ENCODE measurements at places on chromosomes 1 and 21. TPM values are rescaled to one million over a fixed set of nuclear protein-coding genes. Genes with fewer than 3 reads are reported as not detected.

DNA sequence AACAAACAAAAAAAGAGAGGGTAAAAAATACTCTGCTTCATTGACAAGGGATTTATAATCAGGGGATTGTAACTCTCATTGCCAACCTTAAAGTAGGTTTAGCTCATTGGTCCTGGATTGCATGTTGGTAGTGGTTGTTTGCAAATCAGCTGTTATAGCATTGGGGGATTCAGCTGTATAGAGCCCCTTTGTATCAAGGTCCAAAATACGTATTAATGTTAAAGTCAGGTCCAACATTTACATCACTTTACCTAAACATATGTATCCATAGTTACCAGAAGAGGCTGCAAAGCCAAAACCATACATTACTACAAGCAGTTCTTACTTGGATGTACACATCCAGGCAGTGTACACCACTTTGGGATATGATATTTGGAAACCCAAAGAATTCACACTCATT is 29.4 kb downstream of the RPS27 start:
- DNase-seq, result no peak
- no peaks in the 10 kb centered on the region for H3K4me1 ChIP-seq
- H3K36me3 ChIP-seq, result no peaks in the 10 kb centered on the region
- no peak overlapping the region for H3K27ac ChIP-seq

Gene RBP7
- total RNA-seq, result 5.9 TPM

Gene SPATA21
- not detected for total RNA-seq

Gene LCE3E
- not detected for total RNA-seq

Gene TNFSF4
- 14.7 TPM for total RNA-seq

Gene ANGPTL1
- total RNA-seq, result 18.9 TPM

Gene KRTAP19-3
- total RNA-seq, result not detected
